Activated naive CD4-positive, alpha-beta T cell (primary cell): ENCODE measurements at places on chromosomes 11 and 22.

DNA sequence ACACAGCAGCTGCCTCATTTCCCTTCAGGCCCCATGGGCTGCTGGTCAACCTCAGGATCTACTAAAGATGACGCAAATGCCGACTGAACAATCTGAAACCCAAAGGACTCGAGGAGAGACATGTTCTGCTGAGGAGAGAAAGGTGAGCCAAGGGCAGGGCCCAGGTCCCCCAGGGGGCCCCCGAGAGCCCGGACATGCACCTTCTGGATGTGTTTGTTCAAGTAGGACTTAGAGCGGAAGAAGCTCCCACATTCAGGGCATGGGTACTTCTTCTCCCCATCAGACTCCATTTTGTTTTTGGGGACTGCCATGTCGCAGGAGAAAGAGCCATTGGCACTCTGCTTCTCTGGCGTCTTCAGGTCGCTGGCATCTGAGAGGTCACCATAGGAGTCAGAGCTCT is 19.3 kb downstream of the PATZ1 start:
- no peak for DNase-seq

- no peak for DNase-seq
Measured at GRCh38 chr22:48702573-48703264, 1125.0 kb downstream of the BRD1 start.

DNA sequence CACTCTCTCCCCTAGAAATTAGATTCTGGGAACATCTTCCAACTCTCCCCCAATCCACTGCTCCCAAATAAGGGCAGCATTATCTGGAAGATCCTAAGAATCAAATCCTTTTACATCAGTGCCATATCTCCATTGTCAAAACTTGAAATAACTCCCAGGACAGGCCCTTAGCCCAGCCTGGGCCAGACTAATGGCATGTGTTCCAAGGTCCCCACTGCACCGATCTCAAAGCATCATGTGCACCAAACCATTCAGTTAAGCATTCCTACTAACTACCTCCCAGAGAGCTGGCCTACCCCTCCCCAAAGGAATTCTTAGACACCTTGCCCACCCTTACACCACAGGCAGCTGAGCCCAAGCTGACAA is 44.2 kb upstream of the POU2AF1 start:
- DNase-seq: no peak

GRCh38 chr22:33000342-33001280 is 57.6 kb downstream of the SYN3 start:
- DNase-seq: no peak

DNA sequence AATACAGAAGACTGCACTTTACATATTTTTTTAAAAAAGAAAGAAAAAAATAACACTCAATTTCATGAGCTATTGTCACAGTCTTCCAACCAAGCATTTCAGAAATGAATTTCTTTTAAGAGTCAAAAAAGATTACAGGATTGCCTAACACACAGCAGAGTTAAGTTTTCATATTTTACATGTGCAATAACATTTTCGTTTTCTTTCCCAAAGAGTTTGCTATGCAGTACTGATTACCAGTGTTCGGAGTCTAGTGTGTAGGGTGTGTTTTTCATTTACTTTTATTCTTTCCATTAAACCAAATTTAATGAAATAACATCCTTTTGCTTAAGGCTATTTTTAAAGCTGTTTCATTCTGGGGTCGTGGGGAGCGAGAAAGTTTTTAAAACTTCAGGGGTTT is 53.2 kb downstream of the MN1 start:
- no peak for DNase-seq

DNA sequence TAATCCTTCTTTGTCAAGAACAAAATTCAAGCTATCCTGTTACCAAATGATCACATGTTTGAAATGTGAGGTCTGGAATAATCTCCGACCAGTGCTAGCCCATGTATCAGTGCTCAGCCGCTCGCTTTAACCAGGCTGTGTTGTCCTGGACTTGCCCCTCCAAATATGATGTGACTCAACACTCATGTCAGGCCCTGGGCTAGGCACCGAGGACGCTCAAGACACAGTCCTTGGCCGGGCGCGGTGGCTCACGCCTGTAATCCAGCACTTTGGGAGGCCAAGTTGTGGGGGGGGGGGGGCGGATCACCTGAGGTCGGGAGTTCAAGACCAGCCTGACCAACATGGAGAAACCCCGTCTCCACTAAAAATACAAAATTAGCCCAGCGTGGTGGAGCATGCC is 54.1 kb upstream of the WNT7B start:
- DNase-seq: no peak

GRCh38 chr11:134666273-134667174 is 254.5 kb upstream of the B3GAT1 start:
- DNase-seq: no peak

DNA sequence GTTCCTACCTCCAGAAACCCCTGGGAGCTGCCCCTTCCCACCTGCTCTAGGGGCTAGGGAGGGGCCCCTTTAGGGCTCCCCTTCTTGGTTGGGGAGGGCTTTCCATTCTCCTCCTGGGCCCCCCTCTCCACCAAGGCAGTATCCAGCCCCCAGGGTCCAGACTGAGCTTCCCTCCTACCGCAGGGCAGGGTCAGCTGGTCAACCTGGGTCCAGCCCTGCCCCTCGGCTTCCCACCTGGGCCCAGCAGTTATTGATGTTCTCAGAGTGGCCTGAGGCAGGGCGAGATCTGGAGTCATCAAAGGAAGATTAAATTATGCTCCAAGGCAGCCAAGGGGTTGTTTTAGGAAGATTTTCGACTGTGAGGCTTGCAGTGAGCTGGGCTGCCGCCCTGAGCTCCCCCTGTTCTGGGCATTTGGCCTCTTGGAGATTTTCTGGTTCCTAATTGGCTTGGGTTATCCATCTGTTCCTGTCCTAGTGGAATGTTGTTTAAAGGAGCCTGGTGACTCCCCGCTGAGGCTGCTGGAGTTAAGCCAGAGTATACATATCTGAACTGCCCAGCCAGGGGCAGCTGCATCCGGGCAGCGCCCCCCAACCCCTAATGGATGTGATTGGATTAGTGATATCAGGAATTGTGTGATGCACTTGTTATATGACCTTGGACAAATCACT is 1.8 kb upstream of the SLC22A8 start:
- DNase-seq: no peak

- no peak for DNase-seq
Measured at GRCh38 chr11:117371453-117371852, 43.8 kb downstream of the CEP164 start.

- no peak for DNase-seq
Measured at GRCh38 chr11:92253421-92253820, 28.8 kb downstream of the FAT3 start.

GRCh38 chr22:44405661-44406060 is 92.4 kb downstream of the RTL6 start:
- DNase-seq: no peak

DNA sequence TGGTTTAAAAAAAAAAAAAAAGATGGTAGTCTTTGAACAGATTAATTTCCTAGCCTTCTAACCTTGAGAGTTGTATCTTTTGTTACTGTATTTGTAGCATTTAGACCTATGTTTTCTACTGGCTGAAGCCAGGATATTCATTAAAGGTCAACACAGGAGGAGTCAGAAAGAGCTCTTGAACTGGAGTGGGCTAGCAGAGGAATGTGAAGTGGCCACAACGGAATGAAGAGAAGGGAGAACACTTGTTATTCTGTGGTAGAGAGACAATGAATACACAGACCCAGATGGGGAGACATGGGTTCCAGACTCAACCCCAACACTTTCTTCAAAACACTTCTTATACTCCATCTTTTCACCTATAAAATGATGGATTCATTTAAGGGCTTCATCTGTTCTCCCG is 88.1 kb downstream of the RELT start:
- DNase-seq: no peak

DNA sequence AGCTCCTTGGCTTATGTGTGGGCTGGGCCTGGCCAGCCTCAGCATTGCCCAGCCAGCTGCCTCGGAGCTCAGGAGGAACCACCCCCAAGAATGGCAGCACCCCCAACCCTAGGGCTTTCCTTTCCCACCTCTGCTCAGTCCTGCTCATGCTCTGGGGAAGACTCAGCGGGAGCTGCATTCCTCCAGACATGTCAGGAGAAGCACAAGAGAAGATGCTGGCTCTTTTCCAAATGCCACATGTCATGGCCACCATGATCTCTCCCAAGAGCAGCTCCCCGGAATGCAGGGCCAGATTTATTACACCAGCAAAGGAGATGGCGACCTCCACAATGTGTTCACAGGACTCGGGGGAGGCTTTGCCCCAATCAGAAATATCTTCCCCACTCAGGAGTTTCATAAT is 143.7 kb downstream of the PKNOX2 start:
- DNase-seq: no peak
